ENCODE measurements at places on chromosomes 4 and X.
A peak's percentile ranks its signal among the peaks of the same experiment; 100 is the strongest.

GRCh38 chr4:100117750-100118149 is 72.5 kb downstream of the DDIT4L start:
- peak; percentile 6 for DNase-seq

- DNase-seq: peak; percentile 80
These were observed 153.7 kb downstream of the VEGFC start for GRCh38 chr4:176638992-176639391.

- no peak for DNase-seq
These were observed 55.7 kb downstream of the DCHS2 start for GRCh38 chr4:154435895-154436294.

GRCh38 chrX:149903889-149904748 is 23.1 kb downstream of the MAGEA8 start:
- DNase-seq: peak; percentile 19

GRCh38 chrX:76147106-76147505 is 25.8 kb upstream of the PBDC1 start:
- no peak for DNase-seq

- no peak for DNase-seq
These were observed 54.9 kb downstream of the ABLIM2 start for GRCh38 chr4:8103421-8104390.

- no peak for DNase-seq
These were observed 89.1 kb downstream of the LARP7 start for GRCh38 chr4:112726041-112726440.

GRCh38 chr4:41652971-41653370 is 95.6 kb downstream of the PHOX2B start:
- DNase-seq: no peak

- DNase-seq: peak; percentile 13
These were observed 92.2 kb downstream of the GEMIN8 start for GRCh38 chrX:13937370-13938050.

DNA sequence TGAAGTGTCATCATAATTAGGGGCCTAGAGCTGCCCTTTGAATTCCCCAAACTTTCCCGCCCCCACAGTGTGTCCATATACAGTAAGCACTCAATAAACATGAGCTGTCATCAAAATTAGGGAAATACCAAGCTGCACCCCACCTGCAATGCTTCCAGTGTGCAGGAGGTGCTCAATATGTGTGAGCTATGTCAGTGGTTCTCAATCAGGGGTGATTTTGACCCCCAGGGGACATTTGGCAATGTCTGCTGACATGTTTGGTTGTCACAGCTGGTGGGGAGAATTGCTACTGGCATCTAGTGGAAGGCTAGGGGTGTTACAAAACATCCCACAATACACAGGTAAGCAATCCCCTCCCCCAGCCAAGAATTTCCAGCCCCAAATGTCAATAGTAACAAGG is 748 bp downstream of the CFP start:
- DNase-seq: no peak

GRCh38 chr4:162921178-162921785 is 245.4 kb downstream of the NAF1 start:
- DNase-seq: no peak

DNA sequence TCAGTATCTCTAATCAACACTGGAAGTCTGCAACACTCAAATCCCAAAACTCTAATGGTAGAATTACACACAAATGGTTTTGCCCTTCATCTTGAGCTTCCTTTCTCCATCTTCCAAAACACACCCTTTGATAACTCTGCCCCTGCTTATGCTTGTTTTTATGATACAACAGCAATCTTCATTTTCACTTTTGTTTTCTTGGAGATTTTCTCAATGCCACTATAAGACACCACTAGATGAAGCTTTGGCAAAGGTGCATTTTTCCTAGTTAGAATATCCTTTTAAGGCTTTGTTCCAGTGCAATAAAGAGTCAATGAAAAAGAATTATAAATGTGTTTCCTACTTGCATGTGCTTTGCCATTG is 472.4 kb upstream of the NWD2 start:
- DNase-seq: no peak

DNA sequence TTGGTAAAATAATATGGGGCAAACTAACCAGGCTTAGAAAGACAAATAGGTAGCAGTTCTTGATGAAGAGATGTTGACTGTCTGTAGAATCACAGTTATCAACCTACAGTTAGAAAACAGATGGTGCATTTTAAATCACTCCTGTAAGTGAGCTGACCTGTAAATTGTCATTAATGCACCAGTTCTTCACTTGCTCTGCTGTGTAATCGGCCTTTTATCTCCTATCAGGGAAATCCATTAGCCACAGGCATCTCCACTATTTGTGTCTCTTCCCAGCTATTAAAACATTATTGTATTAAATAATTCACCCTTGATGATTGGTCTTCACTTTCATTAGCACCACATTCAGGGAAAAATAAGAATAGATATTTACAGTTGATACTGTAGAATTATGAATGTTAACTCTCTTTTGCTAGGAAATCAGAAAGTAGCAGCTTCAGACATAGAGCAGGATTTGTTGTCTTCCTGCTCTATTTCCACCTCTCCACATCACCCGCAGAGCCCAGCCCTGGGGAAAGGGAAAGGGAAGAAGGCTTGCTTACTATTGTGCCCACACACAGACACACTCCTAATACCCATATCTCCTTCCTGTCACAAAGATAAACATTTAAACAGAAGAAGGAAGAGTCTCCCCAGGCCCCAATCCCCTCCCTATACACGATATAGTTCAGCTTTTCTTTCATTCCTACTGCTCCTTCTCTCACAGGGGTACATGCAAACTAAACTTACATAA is 97.1 kb downstream of the REELD1 start:
- DNase-seq: no peak

- no peak for DNase-seq
These were observed 553.8 kb downstream of the CENPC start for GRCh38 chr4:66991521-66991920.

- DNase-seq: no peak
These were observed 119.4 kb upstream of the C1GALT1C1 start for GRCh38 chrX:120749141-120749846.

- no peak for DNase-seq
These were observed 156.5 kb upstream of the DKK2 start for GRCh38 chr4:107192601-107193000.

DNA sequence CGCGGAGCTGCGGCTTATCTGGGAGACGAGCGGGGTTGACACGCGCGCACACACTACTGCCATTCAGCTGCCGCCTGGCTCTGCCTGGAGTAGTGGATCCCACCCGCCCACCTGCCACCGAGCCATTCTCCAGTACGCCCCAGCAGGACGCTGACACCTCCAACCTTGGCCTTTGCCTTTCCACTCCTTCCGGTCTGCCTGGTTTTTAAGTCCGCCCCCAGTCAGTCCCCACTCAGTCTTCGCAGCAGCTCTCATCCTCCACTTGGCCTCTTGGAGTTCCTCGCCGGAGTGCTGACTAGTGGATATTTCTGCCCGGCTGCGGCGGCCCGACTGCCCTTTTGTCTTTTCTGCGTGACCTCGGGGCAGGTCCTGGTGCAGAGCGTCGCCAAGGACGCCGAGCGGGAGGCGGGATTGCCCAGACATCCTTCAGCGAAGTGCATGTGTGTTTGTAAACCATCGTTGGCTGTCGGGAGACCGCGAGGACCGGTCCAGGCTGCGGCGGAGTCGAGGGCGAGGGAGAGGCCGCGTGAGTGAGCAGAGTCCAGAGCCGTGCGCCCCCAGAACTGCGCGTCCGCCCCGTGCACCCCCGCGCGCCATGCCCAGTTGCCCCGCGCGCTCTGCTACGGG is 1.1 kb downstream of the SLIT2 start:
- peak; percentile 68 for DNase-seq

GRCh38 chr4:113300471-113300928 is 251.0 kb downstream of the ANK2 start:
- peak; percentile 46 for DNase-seq

GRCh38 chrX:17414839-17415238 is 39.8 kb downstream of the NHS start:
- DNase-seq: no peak

DNA sequence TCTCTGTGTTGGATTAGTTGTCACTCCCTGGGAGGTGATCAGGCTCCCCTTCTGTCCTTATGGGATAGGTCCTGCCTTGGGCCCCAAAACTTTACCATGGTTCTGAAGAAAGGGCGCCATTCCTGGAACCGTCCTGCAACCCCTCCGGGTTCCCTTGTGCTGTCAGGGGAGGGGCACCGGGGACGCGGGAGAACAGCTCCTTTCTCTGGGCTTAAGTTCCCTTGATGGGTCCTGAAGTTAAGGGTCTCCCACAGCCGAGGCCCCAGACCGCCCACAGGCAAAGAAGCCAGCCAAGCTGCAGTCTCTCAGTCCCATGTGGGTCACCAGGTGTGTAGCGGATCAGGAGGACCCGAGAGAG is 44.8 kb downstream of the UGT2A3 start:
- DNase-seq: no peak

GRCh38 chrX:51852621-51853020 is 40.8 kb upstream of the MAGED1 start:
- no peak for DNase-seq

- no peak for DNase-seq
These were observed 17.1 kb upstream of the GALNT7 start for GRCh38 chr4:173151496-173151895.

- DNase-seq: no peak
These were observed 2.2 kb downstream of the PDE6B start for GRCh38 chr4:627347-628125.

DNA sequence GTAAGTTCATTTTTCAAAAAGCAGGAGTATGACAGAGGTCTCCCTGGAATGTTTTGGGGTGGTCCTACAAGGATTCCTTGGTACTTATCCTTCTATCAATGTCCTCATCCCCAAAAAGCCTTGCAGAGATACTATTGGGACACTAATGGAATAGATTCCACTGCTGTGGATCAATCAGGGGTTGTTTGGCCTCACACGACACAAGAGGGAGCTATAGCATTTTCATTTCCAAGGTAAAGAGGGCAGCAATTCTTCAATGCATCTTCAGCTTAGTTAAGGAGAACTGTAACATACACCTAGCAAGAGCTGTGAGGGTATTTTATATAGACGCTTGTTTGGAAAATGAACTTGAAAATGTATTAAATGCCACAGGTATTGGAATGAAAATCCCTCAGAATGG is 50.9 kb downstream of the USP26 start:
- no peak for DNase-seq

- no peak for DNase-seq
These were observed 21.4 kb upstream of the PLCXD1 start for GRCh38 chrX:259692-260355.

- DNase-seq: peak; percentile 22
These were observed 2.4 kb upstream of the SLC9A6 start for GRCh38 chrX:135982860-135983259.

- DNase-seq: peak; percentile 2
These were observed 187.4 kb downstream of the TEX13C start for GRCh38 chrX:125507119-125507518.

- peak; percentile 16 for DNase-seq
These were observed 46.8 kb upstream of the TMPRSS11F start for GRCh38 chr4:68176500-68176899.

- DNase-seq: no peak
These were observed 458.8 kb downstream of the CCSER1 start for GRCh38 chr4:90585961-90586360.

DNA sequence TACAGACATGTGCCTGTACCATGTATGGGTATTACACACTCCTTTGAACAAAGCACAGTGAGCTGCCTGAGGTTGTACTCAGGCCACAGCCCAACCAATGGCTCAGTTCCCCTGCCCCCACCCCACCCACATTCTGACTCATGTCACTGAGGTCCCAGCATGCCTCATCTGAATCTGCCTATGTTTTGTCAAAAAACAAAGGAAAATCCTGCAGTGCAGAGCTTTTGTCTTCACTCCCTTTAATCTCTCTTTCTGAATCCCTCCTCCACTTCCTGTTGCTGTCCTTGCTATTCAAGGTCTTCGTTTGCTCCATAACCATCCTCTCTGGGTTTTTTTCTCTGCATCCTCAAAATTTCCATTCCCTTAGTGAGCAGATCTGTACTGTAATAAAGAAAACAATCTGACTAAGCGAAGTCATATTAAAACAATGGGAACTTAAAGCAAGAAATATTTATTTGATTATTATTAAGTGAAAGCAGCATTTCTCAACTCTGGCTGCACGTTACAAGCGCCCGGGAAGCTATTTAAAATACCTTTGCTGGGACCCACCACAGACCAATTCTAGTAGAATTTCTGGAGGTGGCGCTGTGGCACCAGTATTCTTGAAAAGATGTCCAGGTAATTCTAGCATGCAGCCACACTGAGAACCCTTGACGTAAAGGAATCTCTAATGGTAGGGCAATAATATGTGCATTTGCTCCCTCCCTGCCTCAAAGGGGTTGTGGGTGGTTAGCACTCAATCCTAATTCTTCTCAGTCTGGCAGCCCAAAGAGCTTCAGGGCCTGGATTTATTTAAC is 8.7 kb downstream of the GUCY2F start:
- peak; percentile 28 for DNase-seq

DNA sequence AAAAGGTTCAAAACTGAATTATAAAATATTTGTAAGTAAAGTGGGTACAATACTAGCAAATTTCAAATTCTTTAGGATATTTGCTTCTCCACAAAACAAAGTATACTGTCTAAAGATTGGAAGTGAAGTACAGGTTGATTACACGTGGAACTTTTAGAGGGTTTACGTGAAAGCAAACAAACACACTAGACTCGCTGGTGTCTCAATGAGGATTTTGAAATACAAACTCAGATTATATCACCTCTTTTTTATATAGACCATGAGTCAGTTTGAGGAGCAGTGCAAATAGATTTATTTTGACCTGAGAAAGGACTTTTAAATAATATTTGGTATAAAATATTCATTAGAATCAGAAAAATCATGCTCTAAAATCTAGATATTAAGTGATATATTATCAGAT is 185.0 kb downstream of the SPOCK3 start:
- DNase-seq: no peak

GRCh38 chr4:38672397-38673129 is 8.6 kb downstream of the KLF3 start:
- no peak for DNase-seq

GRCh38 chr4:56123051-56123450 is 174.3 kb downstream of the CEP135 start:
- no peak for DNase-seq

GRCh38 chr4:180152831-180153230 is 2090.4 kb upstream of the TENM3 start:
- DNase-seq: no peak

DNA sequence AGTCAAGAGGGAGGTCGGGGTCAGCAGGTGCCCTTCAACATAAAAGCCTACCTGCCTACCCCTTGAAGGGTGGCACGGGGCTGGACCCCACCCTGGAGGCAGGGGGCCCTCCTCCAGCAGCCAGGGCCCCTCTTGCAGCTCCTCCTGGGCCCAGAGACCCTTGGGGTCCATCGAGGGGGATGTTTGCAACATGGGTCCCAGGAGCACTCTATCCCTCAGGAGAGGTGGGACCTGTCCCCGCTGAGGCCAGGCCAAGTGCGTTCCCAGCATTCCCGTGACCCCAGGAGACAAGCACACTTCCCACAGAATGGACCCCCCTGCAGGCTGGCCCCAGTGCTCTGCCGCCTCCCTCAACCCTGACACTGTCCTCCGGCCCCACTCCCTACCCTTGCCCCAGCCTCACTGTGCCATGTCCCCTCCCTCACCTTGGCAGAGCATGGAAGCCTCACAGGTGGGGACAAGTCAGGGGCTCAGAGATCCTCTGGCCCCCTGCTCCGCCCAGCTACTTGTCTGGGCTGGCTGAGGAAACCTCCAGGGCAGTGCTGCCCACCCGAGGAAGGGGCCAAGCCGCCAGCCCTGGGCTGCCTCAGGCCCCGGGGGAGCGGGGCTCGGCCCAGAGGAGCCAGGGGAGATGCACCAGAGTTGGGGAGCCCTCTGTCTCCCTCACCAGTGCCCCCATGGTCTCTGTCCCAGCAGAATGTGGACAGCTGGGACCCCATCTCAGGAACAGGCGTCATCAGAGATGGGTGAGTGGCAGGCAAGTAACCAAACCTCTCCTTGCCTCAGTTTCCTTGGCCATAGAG is 2.2 kb downstream of the MXD4 start:
- DNase-seq: no peak

All from ELR (cell line).